Muscle of leg (tissue), 16 donors: ENCODE measurements at places on chromosomes 3 and 15.

DNA sequence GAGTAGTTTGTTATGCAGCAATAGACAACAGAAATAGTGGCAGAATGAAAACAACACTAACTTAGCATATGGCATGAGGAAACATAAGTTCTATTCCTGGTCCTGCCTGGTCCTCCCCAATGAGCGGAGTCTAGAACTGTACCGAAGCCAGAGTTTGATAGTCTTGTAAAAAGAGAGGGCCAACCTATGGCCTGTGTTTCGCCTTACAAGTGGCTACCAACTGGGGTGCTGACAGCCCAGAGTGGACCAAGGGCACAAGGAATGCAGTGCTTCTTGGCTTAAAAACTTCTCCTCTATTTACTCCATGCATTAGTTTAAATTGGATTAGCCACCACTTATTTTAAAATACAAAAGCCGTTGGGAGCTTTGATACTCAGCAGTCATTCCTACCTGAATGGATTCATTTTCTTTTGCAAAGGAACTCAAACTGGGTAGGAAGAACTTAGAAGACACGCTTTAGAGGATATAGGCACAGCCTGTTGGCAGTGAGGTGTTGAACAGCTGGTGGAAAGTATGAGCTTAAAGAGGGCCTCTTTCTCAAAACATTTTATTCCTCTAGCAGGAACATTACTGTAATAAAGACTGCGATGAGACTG is 302.9 kb downstream of the PLCL2 start:
- DNase-seq, result no peak

DNA sequence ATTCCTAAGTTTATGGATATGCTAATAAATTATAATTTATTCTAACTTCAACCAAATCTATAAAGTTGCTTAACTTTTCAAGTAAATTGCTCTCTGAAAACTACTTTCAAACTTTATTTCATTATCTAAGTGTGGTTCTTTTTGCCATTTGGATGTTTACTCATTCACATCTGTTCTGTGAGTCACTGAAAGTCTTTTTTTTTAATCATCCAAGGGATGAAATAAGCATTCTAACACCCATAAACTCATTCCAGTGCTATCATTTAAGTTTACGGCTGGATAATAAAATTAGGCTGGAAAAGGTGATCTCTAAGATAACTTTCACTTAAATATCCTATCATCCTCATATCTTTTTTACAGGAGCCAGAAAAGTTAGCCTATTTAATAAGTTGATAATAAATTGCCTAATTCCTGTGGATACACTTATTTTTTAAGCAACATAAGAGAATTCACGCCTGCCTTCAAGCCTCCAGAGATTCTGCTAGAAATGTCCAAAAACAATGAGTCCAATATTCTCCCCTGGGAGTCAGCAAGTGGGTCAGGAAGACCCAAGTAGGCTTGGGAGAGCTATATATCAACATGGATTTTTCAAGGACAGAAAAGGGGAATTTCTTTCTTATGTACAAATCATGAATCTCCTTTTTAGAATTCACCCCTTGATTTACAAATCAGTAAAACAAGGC is 25.8 kb downstream of the SCG3 start:
- DNase-seq, result peak; percentile 46

GRCh38 chr15:26682598-26683164 is 90.2 kb downstream of the GABRB3 start:
- DNase-seq, result no peak

- DNase-seq, result peak; percentile 34
Observed at GRCh38 chr15:58043192-58043903, 22.2 kb downstream of the ALDH1A2 start.

- no peak for DNase-seq
Observed at GRCh38 chr3:113829576-113830354, 8.8 kb upstream of the GRAMD1C start.

- no peak for DNase-seq
Observed at GRCh38 chr3:17500618-17501017, 241.8 kb downstream of the TBC1D5 start.

- DNase-seq, result no peak
Observed at GRCh38 chr15:93317772-93318171, 228.8 kb upstream of the RGMA start.

DNA sequence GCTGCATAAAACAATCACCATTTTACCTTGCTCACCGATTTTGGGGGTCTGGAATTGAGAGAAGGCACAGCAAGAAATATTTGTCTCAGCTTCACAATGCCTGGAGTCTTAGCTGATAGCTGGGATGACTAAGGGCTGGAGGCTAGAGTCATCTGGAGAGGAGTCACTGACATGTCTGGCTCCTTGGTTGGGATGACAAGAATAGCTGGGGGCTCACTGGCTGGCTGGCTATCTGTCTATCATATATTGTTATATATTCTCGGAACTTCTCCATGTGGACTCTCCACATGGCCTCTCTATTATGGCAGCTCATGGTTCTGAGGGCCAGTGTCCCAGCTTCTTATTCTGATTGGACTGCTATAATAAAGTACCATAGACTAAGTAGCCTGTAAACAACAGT is 20.0 kb upstream of the TRIM71 start:
- no peak for DNase-seq

- DNase-seq, result no peak
Observed at GRCh38 chr3:55205990-55206389, 278.1 kb upstream of the LRTM1 start.

GRCh38 chr15:36964626-36965025 is 135.7 kb downstream of the MEIS2 start:
- DNase-seq, result peak; percentile 38

GRCh38 chr3:36893137-36893557 is 51.7 kb downstream of the TRANK1 start:
- DNase-seq, result peak; percentile 90

DNA sequence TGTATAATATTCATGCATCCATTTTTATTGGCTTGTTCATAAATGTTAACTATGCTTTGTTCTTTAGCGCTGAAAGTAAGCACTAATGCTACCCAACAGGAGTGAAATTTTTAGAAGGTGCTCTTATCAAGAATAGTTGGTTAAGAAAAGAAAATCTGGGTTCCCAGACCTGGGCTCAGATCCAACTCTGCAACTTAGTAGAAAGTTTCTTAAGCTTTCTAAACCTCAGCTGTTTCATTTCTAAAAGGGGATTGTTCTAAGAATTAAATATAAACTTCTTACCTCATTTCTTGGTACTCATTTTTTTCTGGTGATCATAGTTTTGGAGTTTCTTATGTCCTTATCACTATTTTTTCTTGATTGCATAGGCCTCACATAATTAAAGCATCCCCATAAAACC is 12.1 kb downstream of the ARPP21 start:
- DNase-seq, result no peak

- DNase-seq, result no peak
Observed at GRCh38 chr3:139052802-139053600, 8.3 kb upstream of the PRR23C start.

GRCh38 chr3:172643506-172644179 is 67.2 kb downstream of the NCEH1 start:
- DNase-seq, result no peak

- DNase-seq, result no peak
Observed at GRCh38 chr3:50251220-50251619, 15.2 kb downstream of the GNAI2 start.

DNA sequence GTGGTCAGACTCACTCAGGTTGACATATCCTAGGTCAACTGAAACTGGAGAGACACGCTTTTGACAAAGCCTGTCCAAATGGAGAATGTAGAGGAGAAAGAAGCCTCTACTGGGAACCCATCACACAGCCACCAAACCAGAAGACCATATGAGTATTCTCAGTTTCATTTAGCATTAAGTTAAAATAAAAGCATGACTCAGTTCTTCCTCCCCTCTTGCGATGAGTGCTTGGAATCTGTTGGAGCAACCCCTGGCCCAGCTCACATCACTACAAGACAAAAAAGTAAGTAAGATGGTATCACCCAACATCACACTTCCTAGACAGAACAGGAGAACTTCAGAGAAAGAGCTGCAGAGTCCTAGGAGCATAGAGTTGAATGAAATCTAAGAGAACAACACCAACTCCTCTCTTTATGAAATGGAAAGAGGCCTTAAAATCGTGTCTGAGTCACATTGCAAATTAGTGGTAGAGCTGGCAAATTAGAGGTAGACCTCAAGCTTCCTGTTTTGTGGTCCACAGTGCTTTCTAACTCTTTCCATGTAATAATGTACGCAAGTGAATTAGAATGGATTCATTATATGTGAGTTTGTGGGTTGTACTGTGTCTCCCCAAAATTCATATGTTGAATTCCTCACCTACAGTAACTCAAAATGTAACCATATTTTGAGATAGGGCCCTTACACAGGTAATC is 51.2 kb downstream of the FGF12 start:
- DNase-seq, result no peak

DNA sequence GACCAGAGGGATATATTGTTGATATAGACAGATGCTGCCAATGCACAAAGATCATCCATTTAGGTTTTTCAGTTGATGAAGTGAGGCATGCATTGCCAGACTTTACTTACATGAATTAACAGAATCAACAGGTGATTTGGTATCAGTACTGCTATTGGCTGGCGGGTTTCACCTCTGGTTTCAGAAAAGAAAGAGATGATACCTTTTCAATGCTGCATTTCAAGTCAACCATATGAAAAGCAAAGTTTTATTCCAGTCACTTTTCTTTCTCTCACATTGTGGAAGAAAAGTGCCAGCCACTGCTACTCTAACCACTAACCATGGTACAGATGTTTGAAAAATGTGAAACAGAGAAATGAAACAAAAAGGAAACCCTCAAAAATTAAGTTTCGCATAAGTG is 289.1 kb downstream of the TIGIT start:
- no peak for DNase-seq

DNA sequence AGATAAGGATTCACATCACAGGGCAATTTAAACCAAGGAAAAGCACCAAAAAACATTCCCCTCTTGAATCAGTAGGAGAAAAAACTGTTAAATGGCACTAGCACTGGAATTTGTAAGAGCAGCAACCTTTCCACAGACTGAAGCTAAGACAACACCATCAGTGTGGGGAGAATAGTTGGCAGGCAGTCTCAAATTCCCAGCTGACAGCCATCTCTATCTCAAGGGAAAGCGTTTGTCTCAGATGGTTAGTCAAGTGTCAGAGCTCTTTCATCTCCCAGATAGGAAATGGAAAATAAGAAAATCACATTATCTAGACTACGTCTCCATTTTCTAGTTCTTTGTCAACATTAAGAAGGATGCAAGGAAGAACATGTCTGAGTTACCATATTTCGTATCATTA is 228.7 kb downstream of the WDR72 start:
- DNase-seq, result peak; percentile 10

- DNase-seq, result no peak
Observed at GRCh38 chr3:110956081-110956480, 115.5 kb upstream of the NECTIN3 start.

GRCh38 chr3:66299891-66300290 is 79.1 kb downstream of the SLC25A26 start:
- peak; percentile 60 for DNase-seq

DNA sequence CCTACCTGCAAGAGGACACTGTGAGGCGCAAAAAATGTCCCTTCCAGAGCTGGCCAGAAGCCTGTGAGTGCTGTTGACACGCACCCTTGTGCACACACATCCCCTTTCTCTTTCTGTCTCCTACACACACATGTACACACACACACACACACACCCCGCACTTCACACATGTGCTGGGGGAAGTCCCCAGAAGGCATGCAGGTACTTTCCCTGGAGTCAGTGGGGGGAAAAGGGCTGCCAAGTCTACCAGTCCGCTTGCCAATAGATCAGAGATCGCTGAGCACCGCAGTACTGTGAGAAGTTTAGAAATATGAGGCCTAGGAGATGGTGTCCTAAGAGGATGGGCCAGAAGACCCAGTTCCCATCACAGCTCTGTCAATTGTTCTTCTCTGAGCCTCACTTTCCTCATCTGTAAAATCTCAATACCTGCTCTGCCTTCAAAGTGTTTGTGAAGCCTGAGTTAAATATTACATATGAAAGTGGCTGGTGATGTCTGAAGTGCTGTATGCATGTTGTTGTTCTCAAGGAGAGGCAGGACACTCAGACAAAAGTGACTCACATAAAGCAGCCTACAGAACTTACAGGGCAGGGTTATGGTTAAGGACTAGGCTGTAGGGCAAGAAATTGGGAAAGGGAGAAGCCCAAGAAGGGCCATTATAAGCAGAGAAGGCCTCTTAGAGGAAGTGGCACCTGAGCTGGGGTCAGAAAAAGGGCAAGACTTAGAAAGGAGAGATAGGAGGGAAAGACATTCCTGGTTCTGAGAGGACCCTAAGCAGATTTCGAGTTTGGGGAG is 6.8 kb downstream of the IL17RE start:
- no peak for DNase-seq

DNA sequence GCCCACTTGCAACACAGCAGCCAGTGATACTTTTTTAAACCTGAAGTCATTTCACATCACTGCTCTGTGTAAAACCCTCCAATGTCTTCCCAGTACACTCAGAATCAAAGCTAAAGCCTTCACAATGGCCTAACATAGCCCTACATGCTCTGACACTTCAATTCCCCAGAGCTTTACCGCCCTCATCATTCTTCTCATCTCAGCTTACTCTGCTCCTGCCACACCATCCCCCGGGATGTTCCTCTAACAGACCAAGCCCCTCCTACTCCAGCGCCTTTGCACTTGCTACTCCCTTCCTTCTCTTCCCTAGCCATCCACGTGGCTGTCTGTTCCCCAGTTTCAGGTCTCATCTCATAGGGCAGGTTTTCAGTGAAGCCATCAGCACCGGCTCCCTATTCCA is 194.0 kb downstream of the SSR3 start:
- no peak for DNase-seq

DNA sequence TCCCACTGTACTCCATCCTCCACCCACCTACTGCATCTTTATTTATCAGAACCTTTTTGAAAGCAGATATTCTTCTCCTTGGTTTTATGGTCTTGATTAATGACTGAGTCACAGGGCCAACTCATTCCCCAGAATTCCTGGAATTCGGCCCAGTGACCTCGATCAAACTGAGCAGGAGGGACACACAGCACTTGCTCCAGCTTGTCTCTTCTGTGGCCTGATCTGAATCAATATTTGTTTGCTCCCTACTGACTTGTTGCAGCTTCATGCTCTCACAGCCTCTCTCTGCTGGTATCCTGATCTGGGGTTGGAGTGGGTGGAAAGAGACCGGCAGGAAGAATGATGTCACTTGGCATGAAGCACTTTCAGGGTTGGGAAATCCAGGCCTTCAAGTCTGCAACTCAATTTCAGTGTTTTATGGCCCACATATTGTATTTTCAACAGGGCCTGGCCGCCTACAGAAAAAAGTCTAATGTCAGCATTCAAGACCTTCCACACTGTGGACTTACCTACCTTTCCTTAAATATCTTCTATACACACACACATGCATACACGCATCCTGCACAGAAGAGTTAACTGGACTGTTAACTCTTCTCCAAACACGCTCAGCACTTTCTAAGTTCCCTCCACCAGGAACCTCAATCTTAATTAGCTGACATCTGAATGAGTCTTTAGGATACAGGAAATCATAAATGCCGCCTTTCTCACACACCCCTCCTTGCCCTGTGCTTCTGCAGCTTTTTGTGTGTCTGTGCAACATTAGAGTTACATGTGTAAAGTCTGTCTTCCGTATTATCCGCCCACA is 4.6 kb downstream of the ANXA2 start:
- peak; percentile 98 for DNase-seq
